Cardiac muscle cell (in vitro differentiated cells and primary cell): ENCODE measurements at places on chromosomes 4 and X. TPM values are rescaled to one million over a fixed set of nuclear protein-coding genes. Genes with fewer than 3 reads are reported as not detected.

SLC10A3 gene
- 25.9 and 29.9 TPM in 2 replicates for polyA plus RNA-seq

ANOS1 gene
- polyA plus RNA-seq, result 10.4 and 17.6 TPM in 2 replicates

SMR3B gene
- polyA plus RNA-seq, result not detected in 2 replicates

GRCh38 chrX:73849073-73849472 is 286.1 kb downstream of the CHIC1 start:
- no peak for DNase-seq

GRCh38 chrX:130895299-130895698 is 7.7 kb downstream of the ENOX2 start:
- no peak for DNase-seq
